ENCODE measurements at places on chromosomes 2 and 18. TPM values are rescaled to one million over a fixed set of nuclear protein-coding genes. Genes with fewer than 3 reads are reported as not detected.

DNA sequence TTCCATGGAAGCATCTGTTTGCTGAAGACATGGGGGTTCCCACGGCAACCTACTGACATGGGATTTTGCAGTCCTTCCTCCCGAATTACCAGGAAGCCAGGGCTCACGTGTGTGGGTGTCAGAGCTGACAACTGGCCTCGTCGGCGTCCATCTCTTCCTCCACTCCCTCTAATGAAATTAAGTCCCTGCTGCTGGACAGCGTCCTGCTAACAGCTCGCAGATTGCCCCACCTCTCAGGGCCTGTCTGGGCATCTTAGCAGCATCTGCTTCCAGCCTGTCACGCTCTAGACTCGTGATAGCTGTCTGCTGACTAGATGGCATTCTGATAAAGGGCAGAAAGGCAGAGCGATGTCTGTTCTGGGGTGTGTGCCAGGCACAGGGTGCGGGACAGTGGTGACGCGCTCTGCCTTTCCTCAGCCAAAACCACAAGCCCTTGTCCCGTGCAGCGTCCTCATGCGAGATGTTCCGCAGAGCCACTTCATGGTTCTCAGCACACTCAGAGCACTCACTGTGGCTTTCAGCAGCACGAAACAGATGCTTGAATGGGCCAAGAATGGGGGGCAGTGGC, 161.1 kb downstream of the ARL4C start:
- no peak overlapping the region for H3K4me3 ChIP-seq
- no peaks in the 10 kb centered on the region for H3K36me3 ChIP-seq
- peaks cover 16% of the 10 kb centered on the region for H3K4me1 ChIP-seq
- DNase-seq, result no peak

Gene SERPINB4
- total RNA-seq, result not detected

Gene SERPINB3
- total RNA-seq, result not detected

GRCh38 chr2:31136000-31136399, 2.2 kb downstream of the GALNT14 start:
- no peaks in the 10 kb centered on the region for H3K36me3 ChIP-seq
- H3K4me1 ChIP-seq, result no peaks in the 10 kb centered on the region
- no peak overlapping the region for H3K27ac ChIP-seq
- no peak overlapping the region for H3K4me3 ChIP-seq

- peaks cover 4% of the 10 kb centered on the region for H3K4me1 ChIP-seq
- H3K27ac ChIP-seq, result no peak overlapping the region
- no peaks in the 10 kb centered on the region for H3K27me3 ChIP-seq
- H3K36me3 ChIP-seq, result no peaks in the 10 kb centered on the region
These were observed 23.7 kb downstream of the CYP27A1 start for GRCh38 chr2:218805627-218806026.

GRCh38 chr2:226362980-226363379, 436.6 kb downstream of the IRS1 start:
- H3K27me3 ChIP-seq, result no peaks in the 10 kb centered on the region
- H3K36me3 ChIP-seq, result no peaks in the 10 kb centered on the region
- H3K4me3 ChIP-seq, result no peak overlapping the region
- H3K4me1 ChIP-seq, result no peaks in the 10 kb centered on the region

Gene ANTXR1
- 132 TPM for total RNA-seq

DNA sequence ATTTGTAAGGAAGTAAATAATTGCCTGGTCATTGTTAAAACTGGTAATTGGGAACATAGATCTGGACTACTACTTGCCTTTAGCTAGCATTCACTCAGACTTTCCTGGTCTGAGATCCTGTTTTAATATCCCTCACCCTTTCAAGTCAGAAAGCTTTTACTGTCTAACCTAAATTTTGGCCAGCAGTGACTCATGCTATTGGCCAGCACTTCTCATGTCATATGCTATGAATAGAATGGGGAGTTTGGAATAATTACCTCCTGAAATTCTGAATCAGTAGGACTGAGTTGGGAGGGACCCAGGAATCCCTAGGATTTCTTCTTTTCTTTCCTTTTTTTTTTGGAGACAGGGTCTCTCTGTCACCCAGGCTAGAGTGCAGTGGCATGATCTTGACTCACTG, 19.3 kb downstream of the STK36 start:
- no peaks in the 10 kb centered on the region for H3K4me1 ChIP-seq
- DNase-seq, result no peak
- H3K27me3 ChIP-seq, result no peaks in the 10 kb centered on the region
- no peak overlapping the region for H3K27ac ChIP-seq
- H3K36me3 ChIP-seq, result peaks cover 3% of the 10 kb centered on the region

GRCh38 chr2:11368059-11368572, 23.7 kb upstream of the ROCK2 start:
- no peak overlapping the region for H3K27ac ChIP-seq
- H3K27me3 ChIP-seq, result no peaks in the 10 kb centered on the region
- no peak overlapping the region for H3K4me3 ChIP-seq
- no peaks in the 10 kb centered on the region for H3K4me1 ChIP-seq

All from Panc1 (cell line).